ENCODE measurements at places on chromosomes 7 and 10. TPM values are rescaled to one million over a fixed set of nuclear protein-coding genes. Genes with fewer than 3 reads are reported as not detected.

HOXA11 gene
- total RNA-seq, result not detected

GRCh38 chr10:100888957-100889356, 23.8 kb upstream of the SLF2 start:
- no peaks in the 10 kb centered on the region for H3K36me3 ChIP-seq
- peaks cover 1% of the 10 kb centered on the region for H3K27me3 ChIP-seq
- no peak overlapping the region for H3K4me3 ChIP-seq
- no peak overlapping the region for H3K27ac ChIP-seq

- no peak overlapping the region for H3K4me3 ChIP-seq
- H3K36me3 ChIP-seq, result no peaks in the 10 kb centered on the region
- no peak overlapping the region for H3K27ac ChIP-seq
- DNase-seq, result no peak
- peaks cover 6% of the 10 kb centered on the region for H3K27me3 ChIP-seq
Measured at GRCh38 chr7:98458090-98458875, 57.4 kb upstream of the BAIAP2L1 start.

WASL gene
- total RNA-seq, result 33.7 TPM

RASA4 gene
- total RNA-seq, result 20.4 TPM

NYAP1 gene
- 2.2 TPM for total RNA-seq

DNA sequence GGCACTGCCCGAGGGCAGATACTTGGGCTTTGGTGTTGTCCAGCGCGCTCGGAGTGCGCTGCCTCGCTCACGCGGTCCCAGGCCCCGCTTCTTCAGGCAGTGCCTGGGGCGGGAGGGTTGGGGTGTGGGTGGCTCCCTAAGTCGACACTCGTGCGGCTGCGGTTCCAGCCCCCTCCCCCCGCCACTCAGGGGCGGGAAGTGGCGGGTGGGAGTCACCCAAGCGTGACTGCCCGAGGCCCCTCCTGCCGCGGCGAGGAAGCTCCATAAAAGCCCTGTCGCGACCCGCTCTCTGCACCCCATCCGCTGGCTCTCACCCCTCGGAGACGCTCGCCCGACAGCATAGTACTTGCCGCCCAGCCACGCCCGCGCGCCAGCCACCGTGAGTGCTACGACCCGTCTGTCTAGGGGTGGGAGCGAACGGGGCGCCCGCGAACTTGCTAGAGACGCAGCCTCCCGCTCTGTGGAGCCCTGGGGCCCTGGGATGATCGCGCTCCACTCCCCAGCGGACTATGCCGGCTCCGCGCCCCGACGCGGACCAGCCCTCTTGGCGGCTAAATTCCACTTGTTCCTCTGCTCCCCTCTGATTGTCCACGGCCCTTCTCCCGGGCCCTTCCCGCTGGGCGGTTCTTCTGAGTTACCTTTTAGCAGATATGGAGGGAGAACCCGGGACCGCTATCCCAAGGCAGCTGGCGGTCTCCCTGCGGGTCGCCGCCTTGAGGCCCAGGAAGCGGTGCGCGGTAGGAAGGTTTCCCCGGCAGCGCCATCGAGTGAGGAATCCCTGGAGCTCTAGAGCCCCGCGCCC, at the start of gene NPY:
NPY (plus strand) TSS at position 294 of the 802 bp plus-strand sequence. CDS start 1,051 bp downstream, outside the sequence.
- H3K36me3 ChIP-seq, result no peaks in the 10 kb centered on the region
- no peak within 1 kb of the TSS for H3K27ac ChIP-seq
- peak; percentile 23 for DNase-seq
- peak within 1 kb of the TSS; percentile 89 for H3K4me3 ChIP-seq
- peaks cover 4% of the 10 kb centered on the region for H3K4me1 ChIP-seq
- peaks cover 11% of the 10 kb centered on the region for H3K27me3 ChIP-seq

- no peak overlapping the region for H3K27ac ChIP-seq
- H3K4me1 ChIP-seq, result peaks cover 12% of the 10 kb centered on the region
- H3K36me3 ChIP-seq, result no peaks in the 10 kb centered on the region
Measured at GRCh38 chr7:22597844-22598243, 97.9 kb upstream of the STEAP1B start.

DNA sequence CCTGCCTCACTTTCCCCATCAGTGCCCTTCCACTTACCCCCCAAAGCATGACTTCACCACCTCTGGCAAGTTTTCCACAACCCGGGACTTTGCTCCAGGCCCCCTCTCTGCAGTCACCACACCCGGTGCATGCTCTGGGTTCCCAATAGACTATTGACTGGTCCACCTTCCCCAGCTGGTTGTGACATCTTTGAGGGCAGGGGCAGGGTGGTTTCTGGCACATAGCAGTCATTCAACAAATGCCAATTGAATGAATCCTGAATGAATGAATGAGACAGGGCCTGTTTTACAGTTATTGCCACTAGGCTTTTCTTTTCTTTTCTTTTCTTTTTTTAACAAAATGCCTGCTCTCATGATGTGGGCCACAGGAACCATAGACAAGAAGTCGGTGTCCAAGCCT, 28.8 kb upstream of the DOCK1 start:
- peaks cover 6% of the 10 kb centered on the region for H3K4me1 ChIP-seq
- H3K27ac ChIP-seq, result no peak overlapping the region
- no peaks in the 10 kb centered on the region for H3K36me3 ChIP-seq
- DNase-seq, result no peak
- no peak overlapping the region for H3K4me3 ChIP-seq

DNA sequence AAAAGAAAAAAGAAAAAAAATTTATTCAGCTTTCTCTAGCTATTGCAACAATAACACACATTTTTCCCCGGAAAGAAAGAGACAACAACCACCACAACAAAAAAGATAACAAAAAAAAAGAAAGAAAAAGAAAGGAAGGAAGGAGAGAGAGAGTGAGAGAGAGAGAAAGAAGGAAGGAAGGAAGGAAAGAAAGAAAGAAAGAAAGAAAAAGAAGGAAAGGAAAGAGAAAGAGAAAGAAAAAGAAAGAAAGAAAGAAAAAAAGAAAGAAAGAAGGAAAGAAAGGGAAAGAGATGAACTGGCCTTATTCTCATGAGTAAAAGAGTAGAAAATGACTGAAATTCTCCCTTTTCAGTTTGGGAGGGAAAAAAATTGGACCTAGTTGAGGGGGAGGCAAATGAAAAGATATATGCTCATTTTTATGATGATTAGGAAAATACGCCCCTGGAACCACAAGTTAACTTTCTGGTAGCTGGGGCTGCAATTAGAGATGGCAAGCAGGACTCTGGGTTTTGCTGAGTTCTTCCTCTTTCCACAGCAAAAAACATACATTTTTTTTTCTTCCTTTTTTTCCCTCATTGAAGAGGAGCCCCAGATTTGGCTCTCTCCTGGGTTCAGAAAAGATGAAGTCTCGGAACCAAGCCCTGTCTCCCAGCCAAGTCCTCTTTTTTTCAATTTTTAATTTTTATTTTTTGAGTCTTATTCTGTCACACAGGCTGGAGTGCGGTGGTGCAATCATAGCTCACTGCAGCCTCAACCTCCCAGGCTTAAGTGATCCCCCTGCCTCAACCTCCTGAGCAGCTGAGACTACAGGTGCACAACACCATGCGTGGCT, 12.6 kb upstream of the PRDX3 start:
- no peak overlapping the region for H3K4me3 ChIP-seq
- H3K36me3 ChIP-seq, result no peaks in the 10 kb centered on the region
- no peaks in the 10 kb centered on the region for H3K27me3 ChIP-seq
- peaks cover 9% of the 10 kb centered on the region for H3K4me1 ChIP-seq

DNA sequence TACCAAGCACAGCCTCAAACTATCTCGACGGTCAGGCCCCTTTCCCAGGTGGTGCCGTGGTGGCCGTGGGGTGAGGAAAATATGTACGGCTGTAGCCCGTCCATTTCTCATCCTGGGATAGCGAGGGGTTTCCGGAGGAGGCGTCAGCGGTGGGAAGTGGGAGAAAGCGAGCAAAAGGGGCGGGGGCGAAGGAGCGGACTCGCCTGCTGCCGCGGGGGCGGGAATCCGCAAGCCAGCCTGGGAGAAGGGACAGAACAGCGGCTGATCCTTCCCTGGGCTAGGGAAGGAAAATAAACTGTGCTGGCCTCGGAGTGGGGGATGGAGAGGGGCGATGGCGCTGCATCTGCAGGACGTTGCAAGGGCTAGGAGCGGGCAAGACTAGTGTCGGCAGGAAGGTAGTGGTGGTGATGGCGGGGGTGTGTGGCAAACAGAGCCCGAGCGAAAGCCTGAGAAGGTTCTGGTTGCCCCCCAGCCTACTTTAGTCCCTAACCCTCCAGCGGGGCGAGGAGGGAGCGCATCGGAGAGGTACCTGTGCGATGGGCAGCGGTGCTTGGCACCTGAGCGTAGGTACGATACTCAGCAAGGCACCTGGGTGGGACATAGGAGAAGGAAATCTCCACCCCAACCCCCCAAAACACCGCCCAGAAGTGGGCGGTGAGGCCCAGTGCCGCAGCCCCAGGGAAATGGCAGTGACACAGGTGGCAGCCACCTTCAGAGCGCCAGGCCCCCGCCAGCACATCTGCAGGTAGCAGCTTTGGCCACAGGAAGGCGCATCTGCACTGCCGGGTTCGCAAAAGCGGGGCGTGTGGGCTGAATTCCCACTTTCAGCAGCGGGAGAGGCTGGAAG, 49.9 kb upstream of the STEAP1B start:
- H3K36me3 ChIP-seq, result no peaks in the 10 kb centered on the region
- peak overlapping the region; percentile 80 for H3K27ac ChIP-seq
- peaks cover 7% of the 10 kb centered on the region for H3K4me1 ChIP-seq
- DNase-seq, result peak; percentile 84
- peaks cover 5% of the 10 kb centered on the region for H3K27me3 ChIP-seq
- H3K4me3 ChIP-seq, result peak overlapping the region; percentile 95

DNA sequence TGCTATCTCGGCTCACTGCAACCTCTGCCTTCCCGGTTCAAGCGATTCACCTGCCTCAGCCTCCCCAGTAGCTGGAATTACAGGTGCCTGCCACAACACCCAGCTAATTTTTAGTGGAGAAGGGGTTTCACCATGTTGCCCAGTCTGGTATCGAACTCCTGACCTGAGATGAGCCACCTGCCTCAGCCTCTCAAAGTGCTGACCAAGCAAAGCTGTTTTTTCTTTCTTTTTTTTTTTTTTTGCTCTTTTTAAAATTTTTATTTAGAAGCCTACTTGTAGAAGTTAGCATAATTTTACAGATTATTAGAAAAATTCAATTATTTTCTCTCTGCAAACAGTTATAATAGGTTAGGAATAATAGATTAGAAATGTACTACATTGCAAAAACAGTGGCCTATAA, 1.2 kb upstream of the FGFBP3 start:
- DNase-seq, result no peak
- H3K27me3 ChIP-seq, result peaks cover 5% of the 10 kb centered on the region
- peaks cover 16% of the 10 kb centered on the region for H3K4me1 ChIP-seq

CAV2 gene
- 35.5 TPM for total RNA-seq

CAMK2B gene
- total RNA-seq, result 0.23 TPM

FXYD4 gene
- total RNA-seq, result not detected

SPDYE6 gene
- not detected for total RNA-seq

NKX1-2 gene
- total RNA-seq, result 0.77 TPM

GRCh38 chr7:139095194-139095659, 14.3 kb downstream of the ZC3HAV1 start:
- peaks cover 38% of the 10 kb centered on the region for H3K4me1 ChIP-seq
- H3K27me3 ChIP-seq, result peaks cover 5% of the 10 kb centered on the region
- H3K4me3 ChIP-seq, result peak overlapping the region; percentile 5
- DNase-seq, result no peak

DNA sequence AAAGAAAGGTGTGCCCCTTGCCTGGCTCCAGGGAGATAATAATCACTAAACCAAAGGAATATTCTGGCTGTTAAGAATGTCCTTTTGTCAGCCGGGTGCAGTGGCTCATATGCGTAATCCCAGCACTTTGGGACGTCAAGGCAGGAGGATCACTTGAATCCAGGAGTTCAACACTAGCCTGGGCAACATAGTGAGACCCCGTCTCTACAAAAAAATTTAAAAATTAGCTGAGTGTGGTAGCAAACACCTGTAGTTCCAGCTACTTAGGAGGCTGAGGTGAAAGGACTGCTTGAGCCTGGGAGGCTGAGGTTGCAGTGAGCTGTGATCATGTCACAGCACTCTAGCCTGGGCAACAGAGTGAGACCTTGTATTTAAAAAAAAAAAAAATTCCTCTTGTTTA, 74.1 kb downstream of the HERC4 start:
- H3K4me3 ChIP-seq, result no peak overlapping the region
- DNase-seq, result no peak

CPN1 gene
- not detected for total RNA-seq

EGR2 gene
- 1.2 TPM for total RNA-seq

PTF1A gene
- total RNA-seq, result not detected

IGF2BP3 gene
- total RNA-seq, result 92.8 TPM

MYH16 gene
- not detected for total RNA-seq

DNA sequence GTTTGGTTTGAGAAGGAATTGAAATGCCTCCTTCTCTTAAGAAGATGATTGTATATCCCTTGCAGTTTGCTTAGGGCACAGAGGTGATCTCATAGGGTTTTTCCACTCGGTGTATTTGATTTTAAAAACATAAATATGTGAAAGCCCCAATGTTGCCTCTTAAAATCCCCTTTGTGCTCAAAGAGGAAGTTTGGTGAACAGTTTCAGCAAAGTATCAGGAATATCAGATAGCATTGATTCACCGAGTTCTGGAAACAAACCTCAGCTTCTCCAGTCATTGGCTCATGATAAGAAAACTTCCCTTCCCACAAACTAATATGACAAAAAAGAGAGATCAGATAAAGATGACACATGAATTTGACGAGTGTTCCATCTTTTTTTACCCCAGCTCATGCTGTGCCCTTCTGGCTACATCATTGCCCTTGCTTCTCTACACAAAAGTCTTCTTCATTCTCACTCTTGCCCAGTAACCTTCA, 20.1 kb upstream of the SMNDC1 start:
- no peak overlapping the region for H3K4me3 ChIP-seq
- H3K36me3 ChIP-seq, result peaks cover 8% of the 10 kb centered on the region
- DNase-seq, result no peak
- H3K27ac ChIP-seq, result no peak overlapping the region
- peaks cover 6% of the 10 kb centered on the region for H3K27me3 ChIP-seq
- H3K4me1 ChIP-seq, result no peaks in the 10 kb centered on the region

DNA sequence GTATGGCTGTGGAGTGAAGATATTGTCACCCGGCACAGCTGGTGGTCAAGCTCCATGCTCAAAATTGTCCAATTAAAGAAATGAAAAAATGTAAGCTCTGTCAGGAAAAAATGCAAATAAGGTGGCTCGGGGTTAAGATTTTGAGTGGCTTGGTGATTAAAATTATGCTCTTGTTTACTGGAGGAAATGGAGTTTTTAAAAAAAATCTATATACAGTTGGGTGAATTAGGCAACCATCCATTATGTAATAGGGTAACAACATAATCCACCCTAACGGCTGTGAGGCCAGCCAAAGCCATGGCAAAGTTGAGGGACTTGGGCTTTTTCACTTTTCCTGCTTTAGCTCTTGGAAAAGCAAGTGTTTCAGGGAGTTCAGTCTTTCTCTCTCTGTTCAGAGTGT, 260.8 kb upstream of the HABP2 start:
- no peak overlapping the region for H3K4me3 ChIP-seq
- peaks cover 1% of the 10 kb centered on the region for H3K27me3 ChIP-seq
- H3K36me3 ChIP-seq, result no peaks in the 10 kb centered on the region
- no peak for DNase-seq
- no peak overlapping the region for H3K27ac ChIP-seq
- H3K4me1 ChIP-seq, result no peaks in the 10 kb centered on the region

KCNH2 gene
- total RNA-seq, result 3.4 TPM

DNA sequence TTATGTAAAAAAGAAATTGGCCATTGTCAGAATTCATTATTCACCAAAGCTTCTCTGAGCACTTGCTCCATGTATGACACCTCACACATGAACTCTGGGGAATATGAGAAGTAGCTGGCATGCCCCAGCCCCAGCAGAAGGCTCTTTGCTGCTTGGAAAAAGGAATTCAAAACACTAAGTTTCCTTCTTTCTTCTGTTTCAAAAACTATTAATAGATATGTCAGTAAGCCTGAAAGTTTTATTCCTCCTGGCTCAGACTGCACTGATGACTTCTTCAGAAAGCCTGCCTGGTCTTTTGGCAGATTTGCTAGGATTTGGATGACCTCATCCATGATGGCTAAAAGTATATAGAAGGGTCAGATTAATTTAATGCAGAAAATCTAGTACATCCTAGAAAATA, 511.0 kb downstream of the GFRA1 start:
- DNase-seq, result no peak
- H3K4me1 ChIP-seq, result no peaks in the 10 kb centered on the region
- H3K27ac ChIP-seq, result no peak overlapping the region

All from endothelial cell (in vitro differentiated cells).